ENCODE measurements at places on chromosomes 6 and 20.

- no peak for DNase-seq
These were observed 385.3 kb downstream of the EPM2A start for GRCh38 chr6:145349950-145350510.

DNA sequence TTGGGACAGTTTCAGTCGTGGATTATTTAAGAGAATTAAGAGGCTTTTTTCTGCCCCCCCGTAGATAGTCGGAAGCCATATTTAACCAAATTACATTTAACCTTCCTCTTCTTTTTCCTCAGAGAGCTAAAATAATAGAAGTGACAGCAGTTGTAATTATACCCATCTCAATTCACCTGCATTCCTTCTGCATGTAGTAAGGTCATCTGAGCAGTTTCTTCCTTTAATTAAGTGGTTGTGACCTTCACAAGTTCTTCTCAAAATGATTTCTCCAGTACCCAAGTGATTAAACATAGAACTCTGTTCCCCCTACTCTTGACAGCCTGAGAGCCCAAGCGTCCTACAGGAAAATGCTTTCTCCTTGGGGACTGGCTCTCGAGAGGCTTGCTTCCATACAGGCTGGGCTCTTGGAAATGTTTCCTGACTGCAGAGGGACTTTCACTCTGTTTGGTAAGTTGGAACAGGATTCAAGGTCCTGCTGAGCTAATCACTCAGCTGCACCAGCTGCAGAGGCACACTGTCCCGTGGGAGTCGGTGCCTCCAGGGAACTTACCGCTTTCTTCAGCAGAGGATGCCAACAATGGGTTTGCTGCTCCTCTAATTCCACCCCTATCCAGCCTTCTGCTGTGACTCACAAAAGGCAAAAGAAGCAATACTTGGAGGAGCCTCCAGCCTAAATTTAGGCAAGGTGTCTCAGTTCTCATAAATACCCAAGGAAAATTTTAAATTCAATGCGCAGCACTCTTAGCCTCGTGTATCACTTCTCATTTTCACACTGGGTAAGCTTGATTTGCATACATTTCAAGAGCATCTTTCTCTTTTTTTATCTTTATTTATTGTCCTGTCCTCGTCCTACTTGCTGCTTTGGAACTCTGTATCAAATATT lies 414.9 kb downstream of the KIF16B start:
- DNase-seq, result no peak

- DNase-seq, result no peak
These were observed 332.3 kb upstream of the MARCKS start for GRCh38 chr6:113524826-113525225.

DNA sequence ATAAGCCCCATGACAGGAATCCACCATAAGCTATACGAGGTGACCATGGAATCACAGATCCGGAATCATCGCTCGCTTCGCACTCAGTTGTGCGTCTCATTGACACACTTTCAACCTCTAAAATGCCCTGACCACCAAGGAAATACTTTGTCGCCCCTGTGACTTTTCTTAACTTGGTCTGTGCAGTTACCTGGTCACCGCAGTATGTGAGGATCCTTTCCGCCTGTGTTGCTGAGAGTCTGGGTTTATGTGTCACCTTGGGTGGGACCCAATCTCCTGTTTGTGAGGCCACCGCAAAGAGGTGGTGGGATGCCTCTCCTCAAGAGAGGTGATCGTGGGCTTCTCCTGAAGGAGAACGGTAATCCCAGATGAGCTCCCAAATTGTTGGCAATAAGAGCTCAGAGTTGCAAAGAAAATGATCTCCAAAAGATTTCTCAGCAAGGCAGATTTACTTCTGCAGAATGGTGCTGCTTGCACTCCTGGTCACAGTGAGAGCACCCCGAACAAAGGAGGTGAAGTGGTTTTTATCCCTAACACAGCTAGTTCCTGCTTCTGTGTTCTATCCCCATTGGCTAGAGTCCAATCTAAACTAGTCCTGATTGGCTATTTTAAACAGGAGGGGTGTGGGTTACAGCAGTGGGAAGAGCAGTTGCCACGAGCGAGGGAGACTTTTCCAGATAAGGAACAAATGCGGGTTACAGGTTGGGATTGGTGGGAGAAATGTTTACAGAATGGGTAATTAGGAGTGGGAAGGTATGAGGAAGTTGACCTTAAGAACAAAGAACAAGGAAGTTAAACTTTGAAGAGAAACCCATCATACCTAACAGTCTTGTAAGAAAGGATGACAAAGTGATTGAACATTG lies 9.1 kb upstream of the ZNFX1 start:
- peak; percentile 50 for DNase-seq

GRCh38 chr6:127124172-127124571 lies 5.7 kb downstream of the RSPO3 start:
- DNase-seq, result no peak

- peak; percentile 58 for DNase-seq
These were observed at the start of gene SERPINB6 for GRCh38 chr6:2971420-2972218. Gene SERPINB6, minus strand, starts transcription at chr6:2971567. Its CDS starts 12,235 bp downstream, at chr6:2959332.

DNA sequence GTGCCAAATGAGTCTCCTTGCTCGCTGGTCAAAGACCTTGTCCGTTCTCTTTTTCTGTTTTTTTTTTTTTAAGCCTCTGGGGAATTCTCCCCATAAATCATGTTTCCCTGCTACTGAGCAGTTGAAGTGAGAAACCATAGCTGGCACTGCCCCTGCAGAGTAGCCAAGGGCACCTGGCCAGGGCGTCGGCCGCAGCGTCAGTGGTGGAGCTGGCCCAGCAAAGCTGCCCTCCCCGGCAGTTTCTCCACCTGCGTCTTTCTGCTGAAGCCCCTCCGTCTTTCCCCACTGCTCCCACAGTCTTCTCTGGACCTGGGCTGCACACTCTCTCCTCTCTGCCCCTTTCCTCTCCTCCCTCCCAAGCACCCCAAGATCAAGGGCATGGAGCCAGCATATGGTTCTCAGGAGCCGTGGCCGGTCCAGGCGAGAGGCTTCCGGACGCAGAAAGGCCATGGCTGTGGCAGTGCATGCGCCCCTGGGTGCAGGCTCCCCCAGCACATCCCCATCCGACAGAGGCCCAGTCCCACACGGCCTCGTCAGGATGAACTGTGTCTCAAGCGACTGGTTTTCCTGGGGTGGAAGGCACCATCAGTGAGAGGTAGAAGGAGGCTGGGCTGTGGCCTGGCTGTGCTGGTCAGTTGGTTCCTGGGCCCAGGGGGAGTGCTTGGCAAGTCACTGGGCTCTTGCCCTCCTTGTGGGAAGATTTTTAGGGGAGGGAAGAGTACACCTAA lies 218.1 kb downstream of the ERMARD start:
- DNase-seq, result no peak

GRCh38 chr6:154916857-154917256 lies 78.3 kb upstream of the TIAM2 start:
- DNase-seq, result no peak

- no peak for DNase-seq
These were observed 15.3 kb downstream of the HCK start for GRCh38 chr20:32067234-32067821.

GRCh38 chr6:27911956-27912446 lies at the start of gene OR2B2:
Gene OR2B2, minus strand, starts transcription at chr6:27912396. Its CDS starts 77 bp downstream, at chr6:27912319.
- peak; percentile 48 for DNase-seq

- no peak for DNase-seq
These were observed 146.5 kb downstream of the EDN1 start for GRCh38 chr6:12436683-12437082.

- DNase-seq, result peak; percentile 95
These were observed at the start of gene SERINC1 for GRCh38 chr6:122471107-122472021. Gene SERINC1, minus strand, starts transcription at chr6:122471807. Its CDS starts 70 bp downstream, at chr6:122471737.

GRCh38 chr6:13288481-13288880 lies 39.9 kb downstream of the TBC1D7 start:
- no peak for DNase-seq

- peak; percentile 35 for DNase-seq
These were observed 99.0 kb downstream of the GMPR start for GRCh38 chr6:16337295-16337975.

GRCh38 chr20:61742097-61742825 lies 323.4 kb downstream of the TAF4 start:
- DNase-seq, result no peak

DNA sequence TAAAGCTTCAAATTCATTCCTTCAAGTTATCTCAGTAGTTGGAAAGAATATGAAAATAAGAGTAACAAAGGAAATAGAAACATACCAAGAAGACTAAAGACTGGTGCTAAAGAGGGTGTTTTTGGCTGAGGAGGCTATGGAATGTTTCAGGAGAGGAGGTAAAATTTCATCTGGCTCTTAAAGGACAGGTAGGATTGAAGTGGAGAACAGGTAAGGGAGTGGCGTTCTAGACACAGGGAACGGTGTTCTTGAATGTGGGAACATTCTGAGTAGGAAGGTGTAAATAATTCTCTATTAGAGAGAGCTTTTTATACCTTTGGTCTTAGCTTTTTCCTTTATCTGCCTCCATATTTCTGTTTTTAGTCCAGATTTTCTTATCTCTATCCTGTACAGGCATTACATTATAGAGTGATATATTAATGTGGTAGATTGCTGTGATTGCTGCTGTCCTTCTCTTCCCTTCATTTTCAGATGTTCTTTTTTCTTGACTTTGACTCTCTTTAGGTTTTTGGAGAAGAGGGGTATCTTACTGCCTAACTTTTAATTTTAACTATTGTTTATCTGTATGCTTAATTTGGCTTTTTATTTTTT lies 15.4 kb downstream of the QKI start:
- no peak for DNase-seq

- DNase-seq, result no peak
These were observed 46.1 kb upstream of the ARFGEF2 start for GRCh38 chr20:48875233-48875913.

DNA sequence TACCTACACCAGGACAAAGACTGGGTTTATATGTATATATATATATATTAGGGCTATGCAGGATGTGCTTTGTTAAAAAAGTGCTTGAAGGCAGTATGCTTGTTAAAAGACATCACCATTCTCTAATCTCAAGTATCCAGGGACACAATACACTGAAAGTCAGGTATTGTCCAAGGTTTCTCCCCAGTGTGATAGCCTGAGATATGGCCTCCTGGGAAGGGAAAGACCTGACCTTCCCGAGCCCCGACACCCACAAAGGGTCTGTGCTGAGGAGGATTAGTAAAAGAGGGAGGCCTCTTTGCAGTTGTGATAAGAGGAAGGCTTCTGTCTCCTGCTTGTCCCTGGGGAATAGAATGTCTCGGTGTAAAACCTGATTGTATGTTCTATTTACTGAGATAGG lies 156.9 kb downstream of the GPX5 start:
- no peak for DNase-seq

DNA sequence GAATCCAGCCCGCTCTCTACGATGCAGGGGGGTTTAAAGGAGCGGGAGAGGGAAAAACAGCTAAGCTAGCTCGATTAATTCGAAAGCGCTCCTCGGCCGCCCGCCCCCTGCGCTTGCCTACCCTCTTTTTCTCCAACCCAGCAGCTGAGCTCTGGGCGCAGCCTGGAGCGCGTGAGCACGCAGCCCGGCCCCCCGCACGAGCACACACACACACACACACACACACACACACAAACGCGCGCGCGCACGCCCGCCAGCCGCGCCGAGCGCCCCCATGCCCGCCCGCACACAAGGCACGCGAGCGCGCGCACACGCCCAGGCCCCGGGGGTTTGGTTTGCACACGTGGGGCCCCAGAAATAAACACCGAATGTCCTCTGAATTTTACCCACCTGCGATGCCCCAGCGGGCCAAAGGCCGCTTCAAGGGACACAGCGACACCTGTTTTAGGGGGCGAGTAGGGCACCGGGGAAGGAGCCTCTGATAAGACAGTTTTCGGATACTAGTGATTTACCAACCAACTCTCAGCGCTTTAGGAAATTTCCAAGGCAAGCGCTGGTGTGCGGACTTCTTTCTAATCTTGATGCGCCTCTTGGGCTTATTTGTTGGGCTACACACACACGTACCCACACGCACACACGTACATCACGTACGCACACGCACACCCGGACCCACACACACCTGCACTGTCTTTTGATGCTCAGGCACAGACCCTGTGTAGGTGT lies 802 bp upstream of the NRN1 start:
- peak; percentile 13 for DNase-seq

GRCh38 chr6:41637194-41638001 lies 870 bp upstream of the MDFI start:
- DNase-seq, result no peak

DNA sequence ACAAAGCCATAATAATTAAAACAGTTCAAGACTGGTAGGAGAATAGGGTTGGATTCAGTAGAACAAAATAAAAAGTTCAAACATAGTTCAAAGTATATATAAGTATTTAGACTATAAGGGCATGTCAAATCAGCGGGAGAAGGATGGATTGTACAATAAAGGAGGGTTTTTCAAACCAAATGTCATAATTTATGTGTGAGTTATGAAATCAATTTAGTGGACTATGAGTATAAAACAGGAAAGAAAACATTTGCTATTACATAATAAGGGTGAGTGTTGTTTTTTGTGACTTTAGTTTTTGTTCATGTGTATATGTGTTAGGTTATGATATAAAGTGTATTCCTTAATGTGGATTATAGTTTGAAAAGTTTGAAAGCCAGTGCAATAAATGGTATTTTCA lies 10.6 kb downstream of the ORC3 start:
- DNase-seq, result no peak

DNA sequence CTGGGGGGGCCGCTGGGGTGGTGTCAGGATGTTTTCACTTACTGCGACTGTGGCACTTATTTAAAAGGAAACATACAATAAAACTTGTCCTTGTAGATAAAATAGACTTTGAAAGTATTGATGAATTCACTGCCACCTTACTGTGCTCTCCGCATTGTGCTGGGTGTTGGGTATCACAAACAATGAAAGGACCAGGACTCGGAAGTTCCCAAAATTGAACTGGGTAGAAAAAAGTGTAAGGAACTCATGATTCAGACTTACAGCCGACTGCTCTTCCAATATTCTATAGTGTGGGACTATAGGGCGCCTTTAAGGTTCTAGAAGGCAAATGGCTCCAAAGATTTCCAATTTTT lies 32.1 kb upstream of the ID4 start:
- no peak for DNase-seq

GRCh38 chr6:131897621-131898020 lies 53.6 kb downstream of the CCN2 start:
- no peak for DNase-seq

- no peak for DNase-seq
These were observed 7.3 kb downstream of the SDC4 start for GRCh38 chr20:45340951-45341350.

GRCh38 chr20:10443936-10444335 lies 8.8 kb downstream of the SLX4IP start:
- DNase-seq, result no peak

GRCh38 chr20:57680934-57681914 lies 28.6 kb downstream of the PMEPA1 start:
- no peak for DNase-seq

DNA sequence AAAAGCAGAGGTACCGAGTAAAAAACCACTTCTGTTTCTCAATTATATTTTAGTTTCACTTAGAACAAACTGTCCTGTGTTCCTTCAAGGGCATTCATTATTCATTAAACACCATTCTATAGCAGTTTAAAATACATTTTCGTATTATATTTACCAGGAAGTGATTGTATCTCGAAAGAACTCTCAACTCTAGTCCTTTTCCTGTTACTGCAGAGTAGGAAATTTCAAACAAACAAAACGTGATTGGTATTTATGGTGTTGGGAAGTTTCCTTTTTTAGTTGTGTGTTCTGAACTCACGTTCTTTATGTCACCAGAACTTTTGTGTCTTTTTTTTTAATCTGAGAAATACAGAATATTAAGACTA lies 139.5 kb upstream of the BTBD3 start:
- no peak for DNase-seq
